ENCODE measurements at places on chromosomes 7 and 10.

- no peak for DNase-seq
Measured at GRCh38 chr7:142717453-142717852, 31.8 kb upstream of the PRSS1 start.

DNA sequence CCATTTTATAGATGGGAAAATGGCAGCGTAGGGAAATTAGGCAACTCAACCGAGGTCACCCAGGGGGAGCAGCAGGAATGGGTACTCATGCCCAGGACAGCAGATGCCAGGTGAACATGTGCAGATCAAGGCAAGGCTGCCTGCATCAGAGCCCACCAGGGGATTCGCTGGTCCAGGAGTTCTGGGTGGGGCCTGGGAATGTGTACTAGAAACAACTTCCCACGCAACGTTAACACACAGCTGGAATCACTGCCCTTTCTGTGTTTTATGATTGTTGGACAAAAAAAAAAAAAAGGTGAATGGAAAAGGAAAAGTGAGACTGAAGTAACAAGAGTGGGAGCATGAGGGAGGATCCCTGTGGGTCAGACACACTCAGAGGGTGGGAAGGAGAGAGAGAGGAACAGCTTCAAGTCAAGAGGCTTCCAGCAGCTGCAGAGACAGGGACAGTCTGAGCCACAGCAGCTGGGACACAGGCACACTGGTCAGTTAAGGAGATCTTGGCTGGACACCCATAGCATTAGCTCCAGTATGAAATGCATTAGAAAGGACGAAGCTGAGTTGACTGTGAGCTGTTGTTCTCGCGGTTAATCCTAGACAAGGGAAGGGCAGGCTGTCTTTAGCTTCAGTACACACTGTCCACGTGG, 187.9 kb upstream of the INHBA start:
- peak; percentile 26 for DNase-seq

GRCh38 chr10:101441541-101442455, 87.8 kb downstream of the BTRC start:
- peak; percentile 73 for DNase-seq

GRCh38 chr10:103916876-103917275, 1.1 kb downstream of the STN1 start:
- DNase-seq = no peak

GRCh38 chr7:106199024-106199423, 85.8 kb downstream of the NAMPT start:
- DNase-seq = no peak

- no peak for DNase-seq
Measured at GRCh38 chr7:83149466-83149865, 13.2 kb downstream of the PCLO start.

- DNase-seq = no peak
Measured at GRCh38 chr10:113991091-113991860, 52.4 kb upstream of the ADRB1 start.

GRCh38 chr10:25288181-25288580, 113.4 kb downstream of the GPR158 start:
- no peak for DNase-seq

DNA sequence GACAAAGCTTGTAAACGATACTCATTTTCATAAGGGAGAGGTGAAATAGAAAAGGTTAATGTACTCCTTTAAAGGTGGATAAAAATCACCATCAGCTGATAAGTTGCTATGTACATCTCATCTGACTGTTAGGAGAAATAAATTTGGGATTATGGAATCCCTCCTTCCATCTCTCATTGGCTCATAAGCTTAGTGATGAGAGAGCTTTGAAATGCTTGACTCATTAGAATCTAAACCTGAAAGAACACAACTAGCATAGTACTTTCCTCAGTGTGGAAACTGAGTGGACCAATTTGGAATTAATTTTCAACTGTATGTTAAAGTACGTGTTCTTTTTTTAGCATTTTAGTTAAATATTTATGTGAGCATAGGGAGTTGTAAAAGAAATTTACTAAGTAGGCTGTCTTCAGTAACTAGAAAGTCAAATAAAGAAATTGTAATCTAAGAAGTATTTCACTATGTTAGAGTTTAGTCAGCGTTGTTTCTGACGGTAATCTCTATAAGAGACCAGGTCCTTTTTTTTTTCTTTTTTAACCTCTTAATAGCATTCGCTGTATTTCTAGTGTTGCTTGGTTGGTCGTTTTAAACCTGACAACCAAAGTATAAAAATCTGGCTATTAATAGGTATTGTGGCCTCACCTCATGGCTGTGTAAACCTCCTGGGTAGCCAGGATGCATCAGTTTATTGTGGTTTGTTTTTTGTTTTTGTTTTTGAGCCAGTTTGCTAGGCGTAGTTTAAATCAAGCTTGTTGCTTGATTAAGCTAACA, 34.4 kb downstream of the FHIP2A start:
- DNase-seq = peak; percentile 58

GRCh38 chr10:101675115-101675514, 19.9 kb downstream of the FBXW4 start:
- no peak for DNase-seq

DNA sequence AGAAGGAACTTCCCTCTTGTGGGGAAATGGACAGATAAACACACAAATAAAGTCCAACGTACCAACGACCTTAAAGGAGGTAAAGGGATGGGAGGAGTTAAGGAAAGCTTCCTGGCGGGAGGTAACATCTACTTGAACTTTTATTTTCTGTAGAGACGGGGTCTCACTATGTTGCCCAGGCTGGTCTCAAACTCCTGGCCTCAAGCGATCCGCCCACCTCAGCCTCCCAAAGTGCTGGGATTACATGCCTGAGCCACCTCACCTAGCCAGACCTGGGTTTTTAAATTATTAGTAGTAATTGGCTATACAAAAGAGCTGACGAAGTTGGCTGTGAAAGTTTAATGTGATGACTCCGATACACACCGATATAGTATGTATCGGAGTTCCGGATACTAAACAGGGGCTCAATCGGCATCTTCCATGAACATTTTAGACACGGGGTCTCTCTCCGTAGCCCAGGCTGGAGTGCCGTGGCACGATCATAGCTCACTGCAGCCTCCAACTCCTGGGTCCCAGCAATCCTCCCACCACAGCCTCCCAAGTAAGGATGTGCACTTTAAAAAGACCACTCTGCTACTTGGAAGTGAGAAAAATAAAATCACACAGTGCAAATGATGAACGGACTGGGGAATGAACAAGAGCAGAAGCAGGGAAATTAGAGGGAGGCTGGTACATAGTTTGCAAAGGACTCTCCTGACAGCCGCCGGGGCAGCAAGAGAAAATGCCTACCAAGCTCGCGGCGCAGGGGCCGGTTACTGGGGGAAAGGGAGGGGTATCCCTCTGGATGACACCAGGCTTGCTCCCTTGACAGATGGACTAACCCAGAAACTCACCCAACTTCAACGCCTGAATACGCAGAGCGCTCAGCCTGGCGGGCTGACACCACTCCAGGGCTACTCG, 1.0 kb downstream of the BCL7B start:
- DNase-seq = peak; percentile 30

GRCh38 chr7:120404042-120404441, 131.1 kb downstream of the KCND2 start:
- peak; percentile 2 for DNase-seq

DNA sequence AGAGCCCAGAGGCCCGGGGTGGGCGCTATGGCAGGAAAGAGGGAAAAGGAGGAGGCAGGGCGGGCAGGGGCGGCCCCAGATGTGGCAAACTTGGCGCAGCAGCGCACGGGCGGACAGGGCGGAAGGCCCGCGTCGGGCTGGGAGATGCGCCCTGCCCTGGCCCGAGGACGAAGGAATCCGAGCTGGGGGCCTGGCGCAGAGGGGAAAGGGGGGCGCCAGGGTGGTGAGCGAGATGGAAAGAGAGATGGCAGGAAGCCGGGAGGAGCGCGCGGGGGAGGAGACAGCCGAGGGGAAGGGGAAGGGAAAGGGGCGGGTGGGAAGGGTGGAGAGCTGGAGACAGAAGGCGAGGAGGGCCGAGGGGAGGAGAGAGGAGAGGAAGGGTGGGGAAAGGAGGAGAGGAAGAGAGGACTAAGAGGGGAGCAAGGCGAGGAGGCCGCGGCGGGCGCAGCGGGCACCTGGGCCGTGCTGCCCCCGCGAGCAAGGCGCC, at the start of gene MARVELD1:
Gene MARVELD1 (plus strand): TSS at position 392 of the 487 bp plus-strand sequence. CDS start 147 bp downstream, outside the sequence.
- peak; percentile 79 for DNase-seq

GRCh38 chr7:129354428-129355157, 79.6 kb upstream of the STRIP2 start:
- DNase-seq = no peak

DNA sequence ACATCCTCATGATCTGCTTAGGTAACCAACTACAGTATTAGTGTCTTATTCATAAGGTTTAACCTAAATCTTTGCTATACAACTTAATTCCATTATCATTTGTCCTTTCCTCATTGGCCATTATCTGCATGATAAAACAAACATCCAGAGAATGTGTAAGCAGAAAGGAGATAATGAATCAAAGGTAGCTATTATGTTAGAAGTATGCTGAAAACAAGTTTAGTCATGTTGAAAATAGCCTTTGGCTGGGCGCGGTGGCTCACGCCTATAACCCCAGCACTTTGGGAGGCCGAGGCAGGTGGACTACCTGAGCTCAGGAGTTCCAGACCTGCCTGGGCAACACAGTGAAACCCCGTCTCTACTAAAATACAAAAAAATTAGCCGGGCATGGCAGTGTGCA, 78.2 kb downstream of the NT5C2 start:
- no peak for DNase-seq

All from GM23248 (cell line).